WTC11 (cell line): ENCODE measurements at places on chromosomes 3 and 15.

DNA sequence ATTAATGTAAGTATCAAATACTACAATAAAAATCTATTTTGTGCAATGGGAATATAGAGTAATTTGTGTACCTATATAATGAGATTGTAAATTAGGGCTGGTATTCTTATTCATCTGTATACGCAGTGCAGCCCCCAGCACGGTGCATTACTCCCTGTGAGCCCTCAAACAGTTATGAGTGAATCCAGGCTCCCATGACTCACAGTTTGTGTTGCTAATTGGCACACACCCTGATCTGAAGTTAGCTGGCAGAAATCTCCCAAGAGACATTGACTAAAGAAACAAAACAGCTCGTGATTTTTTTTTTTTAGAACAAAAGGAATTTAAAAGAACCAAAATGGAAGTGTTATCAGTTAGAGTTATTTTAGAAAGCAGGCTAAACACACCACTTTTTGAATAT lies 15.7 kb downstream of the GK5 start:
- H3K4me1 ChIP-seq: peaks cover 13% of the 10 kb centered on the region
- no peak for DNase-seq
- peaks cover 39% of the 10 kb centered on the region for H3K36me3 ChIP-seq
- no peak overlapping the region for H3K4me3 ChIP-seq
- H3K27ac ChIP-seq: no peak overlapping the region

DNA sequence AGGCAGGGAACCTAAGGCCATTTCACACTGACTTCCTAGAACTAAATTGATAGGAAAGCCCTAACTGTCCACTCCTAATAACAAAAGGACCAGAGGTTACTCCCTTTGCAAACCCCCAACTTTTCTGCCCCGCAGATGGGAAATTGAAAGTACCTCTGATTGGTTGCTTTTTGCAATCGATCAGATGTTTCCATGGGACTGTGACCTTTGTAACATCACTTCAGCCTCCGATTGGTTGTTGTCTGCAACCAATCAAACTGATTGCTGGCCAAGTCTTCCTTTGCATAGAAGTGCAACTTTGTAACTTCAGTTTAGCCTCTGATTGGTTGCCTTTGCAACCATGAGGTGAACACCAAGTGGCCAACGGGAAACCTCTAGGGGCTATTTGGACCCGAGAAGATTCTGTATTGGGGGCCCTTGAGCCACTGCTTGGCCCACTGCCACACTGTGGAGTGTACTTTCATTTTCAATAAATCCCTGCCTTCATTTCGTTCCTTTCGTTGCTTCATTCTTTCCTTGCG lies 11.3 kb upstream of the KNL1 start:
- DNase-seq: no peak
- no peak overlapping the region for H3K27ac ChIP-seq
- no peaks in the 10 kb centered on the region for H3K36me3 ChIP-seq
- peaks cover 3% of the 10 kb centered on the region; the same call in 1 of the 2 replicates for H3K27me3 ChIP-seq
- H3K4me1 ChIP-seq: 0 out of 2 replicates have a peak, but pooled peaks cover 5% of the 10 kb centered on the region

DNA sequence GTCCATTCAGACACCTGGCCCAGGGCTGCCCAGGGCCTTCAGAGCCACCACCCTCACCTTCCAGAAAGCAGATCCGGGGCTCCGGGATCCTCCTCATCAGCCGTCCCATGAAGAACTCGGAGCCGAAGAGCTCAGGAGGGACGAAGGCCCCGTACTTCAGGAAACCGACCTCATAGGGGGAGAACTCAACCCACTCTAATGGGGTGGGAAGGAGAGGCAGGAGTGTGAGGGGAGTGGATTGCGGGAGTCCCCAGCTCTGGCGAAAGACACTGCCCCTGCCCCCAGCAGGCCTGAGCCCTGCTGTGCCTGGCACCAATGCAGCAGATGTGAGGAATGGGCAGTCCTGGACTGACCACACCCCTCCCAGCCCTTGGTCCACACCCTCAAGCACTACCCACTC lies 22.6 kb downstream of the PLA2G4D start:
- no peak overlapping the region for H3K27ac ChIP-seq
- no peaks in the 10 kb centered on the region for H3K27me3 ChIP-seq
- H3K4me3 ChIP-seq: no peak overlapping the region
- H3K36me3 ChIP-seq: no peaks in the 10 kb centered on the region
- DNase-seq: no peak
- peaks cover 3% of the 10 kb centered on the region for H3K4me1 ChIP-seq

DNA sequence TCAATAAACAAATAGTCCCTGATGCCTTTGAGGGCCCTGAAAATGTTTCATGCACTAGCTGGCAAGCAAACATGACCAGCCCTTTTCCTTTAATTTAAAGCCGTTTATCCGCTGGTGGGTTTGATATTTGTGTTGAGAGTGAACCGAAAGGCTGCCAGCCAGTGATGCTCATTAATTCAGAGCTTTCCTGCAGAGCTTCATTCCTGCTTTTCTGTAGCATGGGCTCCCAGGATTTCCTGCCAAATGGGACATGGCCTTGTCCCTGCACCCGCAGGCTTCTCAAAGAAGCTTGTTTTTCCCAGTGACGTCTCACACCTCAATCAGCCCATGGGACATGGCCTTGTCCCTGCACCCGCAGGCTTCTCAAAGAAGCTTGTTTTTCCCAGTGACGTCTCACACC lies 219.6 kb downstream of the MTHFS start:
- peaks cover 49% of the 10 kb centered on the region for H3K4me1 ChIP-seq
- H3K27me3 ChIP-seq: no peaks in the 10 kb centered on the region; the same call in 1 of the 2 replicates
- no peaks in the 10 kb centered on the region for H3K36me3 ChIP-seq
